ENCODE measurements at places on chromosomes 13 and 19.
A peak's percentile ranks its signal among the peaks of the same experiment; 100 is the strongest.

DNA sequence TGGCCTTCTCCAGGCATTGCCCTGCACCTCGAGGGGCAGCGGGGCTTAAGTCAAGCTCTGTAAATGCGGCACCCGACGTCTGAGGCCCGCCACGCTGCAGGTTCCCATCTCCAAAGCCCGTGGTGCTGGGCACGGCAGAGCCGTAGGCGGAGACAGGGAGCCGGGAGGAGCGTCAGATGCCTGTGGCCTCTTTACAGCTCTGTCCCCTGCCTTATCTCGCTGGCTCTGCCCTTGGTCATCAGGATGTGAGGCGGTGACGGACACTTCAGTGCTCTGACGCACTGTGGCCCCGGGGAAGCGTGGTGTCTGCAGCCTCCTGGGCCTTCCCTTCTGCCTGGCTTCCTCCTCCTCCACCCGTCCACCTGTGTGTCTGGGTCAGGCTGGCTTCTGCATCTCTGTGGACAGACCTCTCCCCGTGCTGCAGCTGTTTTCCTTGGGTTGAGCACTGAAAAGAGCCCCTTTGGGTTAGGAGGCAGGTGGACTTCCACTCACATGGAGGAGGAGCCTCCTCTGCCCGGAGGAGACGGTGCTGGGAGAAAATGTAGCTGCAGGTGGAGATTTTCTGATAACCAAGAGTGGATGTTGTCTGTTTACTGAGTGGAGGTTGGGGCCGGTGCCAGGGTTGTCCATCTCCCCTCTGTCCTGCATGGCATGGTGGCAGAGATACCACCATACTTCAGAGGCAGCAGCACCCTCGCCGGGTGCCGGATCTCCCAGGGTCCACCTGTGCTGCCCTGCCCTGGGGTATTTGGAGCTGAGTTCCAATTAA lies 14.6 kb downstream of the MCF2L start:
- no peak overlapping the region for H3K4me3 ChIP-seq
- no peaks in the 10 kb centered on the region for H3K4me1 ChIP-seq
- H3K36me3 ChIP-seq = no peaks in the 10 kb centered on the region
- H3K27me3 ChIP-seq = no peaks in the 10 kb centered on the region
- no peak for DNase-seq

DNA sequence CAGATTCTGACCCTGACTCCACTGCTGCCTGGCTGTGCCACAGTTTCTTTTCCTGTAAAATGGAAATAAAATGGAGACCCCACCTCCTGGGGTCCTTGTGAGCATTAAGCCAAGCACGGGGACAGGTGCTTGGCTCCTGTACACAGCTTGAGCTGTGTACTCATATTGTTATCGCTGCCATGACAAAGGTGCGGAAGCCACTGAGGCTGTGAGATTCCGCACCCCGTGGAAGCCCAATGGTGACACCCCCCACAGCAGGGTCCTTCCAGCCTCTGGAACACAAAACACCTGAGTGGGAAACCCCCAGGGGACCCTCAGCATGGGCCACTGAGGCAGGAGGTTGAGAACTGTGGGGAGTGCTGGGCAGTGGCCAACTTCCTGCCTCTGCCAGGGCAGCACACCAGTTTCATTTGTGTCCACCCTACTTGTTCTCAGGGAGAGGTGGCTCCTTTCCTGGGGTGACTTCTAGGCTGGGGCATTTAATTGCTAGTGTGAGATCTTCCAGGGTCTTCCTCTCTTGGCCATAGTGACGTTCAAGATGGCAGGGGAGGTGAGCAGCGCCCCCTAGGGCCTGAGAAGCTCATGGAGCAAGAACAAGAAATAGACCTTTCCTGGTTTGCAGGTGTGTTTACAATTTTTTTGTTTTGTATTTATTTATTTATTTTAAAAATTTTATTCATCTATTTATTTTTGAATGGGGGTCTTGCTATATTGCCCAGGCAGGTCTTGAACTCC lies 5.4 kb upstream of the JSRP1 start:
- H3K4me1 ChIP-seq = peaks cover 3% of the 10 kb centered on the region
- no peak overlapping the region for H3K27ac ChIP-seq
- H3K36me3 ChIP-seq = no peaks in the 10 kb centered on the region
- H3K4me3 ChIP-seq = no peak overlapping the region

- no peak overlapping the region for H3K4me3 ChIP-seq
- H3K27me3 ChIP-seq = no peaks in the 10 kb centered on the region
- no peak overlapping the region for H3K27ac ChIP-seq
- peaks cover 20% of the 10 kb centered on the region for H3K36me3 ChIP-seq
- peak; percentile 1 for DNase-seq
Observed at GRCh38 chr19:5147978-5148793, 179.3 kb downstream of the KDM4B start.

- no peaks in the 10 kb centered on the region for H3K27me3 ChIP-seq
- H3K4me1 ChIP-seq = no peaks in the 10 kb centered on the region
- H3K4me3 ChIP-seq = no peak overlapping the region
- H3K36me3 ChIP-seq = no peaks in the 10 kb centered on the region
Observed at GRCh38 chr13:28485551-28485950, 9.4 kb downstream of the FLT1 start.

GRCh38 chr13:94546061-94546839 lies 49.7 kb downstream of the TGDS start:
- no peak overlapping the region for H3K4me3 ChIP-seq
- DNase-seq = no peak
- H3K4me1 ChIP-seq = peaks cover 11% of the 10 kb centered on the region
- H3K27ac ChIP-seq = no peak overlapping the region

DNA sequence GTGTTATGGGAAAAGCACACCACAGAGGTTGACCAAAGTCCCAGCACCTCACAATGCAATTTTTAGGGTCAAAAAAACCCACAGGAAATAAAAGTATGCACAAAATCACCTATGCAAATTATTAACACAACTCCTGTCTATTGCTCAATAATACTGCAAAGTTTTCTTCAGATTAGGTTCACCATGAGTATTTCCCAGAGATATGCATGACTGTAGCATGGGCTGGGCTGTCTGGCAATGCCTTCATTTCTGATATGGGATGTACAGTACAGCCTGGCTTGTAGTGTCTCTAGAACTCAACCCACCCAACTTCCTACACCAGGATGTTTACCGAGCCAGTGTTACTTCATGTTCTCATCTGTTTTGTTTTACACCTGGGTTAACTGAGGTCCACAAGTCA lies 698.7 kb upstream of the ARGLU1 start:
- no peaks in the 10 kb centered on the region for H3K27me3 ChIP-seq
- no peak overlapping the region for H3K27ac ChIP-seq
- no peak for DNase-seq
- H3K4me1 ChIP-seq = no peaks in the 10 kb centered on the region
- no peak overlapping the region for H3K4me3 ChIP-seq

GRCh38 chr19:11418094-11418548 lies 993 bp downstream of the RGL3 start:
- no peaks in the 10 kb centered on the region for H3K36me3 ChIP-seq
- peaks cover 13% of the 10 kb centered on the region for H3K27me3 ChIP-seq
- H3K4me1 ChIP-seq = peaks cover 42% of the 10 kb centered on the region
- DNase-seq = no peak
- no peak overlapping the region for H3K27ac ChIP-seq

DNA sequence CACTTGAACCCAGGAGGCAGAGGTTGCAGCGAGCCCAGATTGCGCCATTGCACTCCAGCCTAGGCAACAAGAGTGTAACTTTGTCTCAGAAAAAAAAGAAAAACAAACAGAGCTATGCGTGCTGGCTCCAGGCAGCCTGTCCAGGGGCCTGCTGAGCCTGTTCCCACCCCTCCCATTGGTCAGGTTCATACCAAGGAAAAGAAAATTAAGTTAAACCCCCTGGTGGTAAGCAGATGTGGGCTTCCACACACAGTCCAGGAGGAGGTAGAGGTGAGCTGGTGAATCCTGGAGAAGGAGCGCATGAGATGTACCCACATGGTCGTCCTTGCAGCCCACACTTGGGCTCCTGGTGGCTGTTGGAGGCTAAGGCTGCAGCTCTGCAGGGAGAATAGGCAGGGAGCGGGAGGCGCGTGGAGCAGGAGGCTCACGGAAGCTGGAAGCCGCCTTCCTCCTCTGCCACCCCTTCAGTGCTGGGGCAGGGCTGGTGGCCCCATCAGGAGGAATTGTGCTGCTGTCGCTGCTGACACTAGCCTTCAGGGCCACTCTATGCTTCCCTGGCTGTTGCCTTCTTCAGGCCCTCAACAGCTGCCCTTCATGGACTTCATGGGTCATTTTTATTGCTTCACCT lies 10.5 kb upstream of the CHAMP1 start:
- peaks cover 48% of the 10 kb centered on the region for H3K36me3 ChIP-seq
- H3K27me3 ChIP-seq = no peaks in the 10 kb centered on the region
- DNase-seq = no peak
- no peaks in the 10 kb centered on the region for H3K4me1 ChIP-seq
- no peak overlapping the region for H3K27ac ChIP-seq
- no peak overlapping the region for H3K4me3 ChIP-seq

DNA sequence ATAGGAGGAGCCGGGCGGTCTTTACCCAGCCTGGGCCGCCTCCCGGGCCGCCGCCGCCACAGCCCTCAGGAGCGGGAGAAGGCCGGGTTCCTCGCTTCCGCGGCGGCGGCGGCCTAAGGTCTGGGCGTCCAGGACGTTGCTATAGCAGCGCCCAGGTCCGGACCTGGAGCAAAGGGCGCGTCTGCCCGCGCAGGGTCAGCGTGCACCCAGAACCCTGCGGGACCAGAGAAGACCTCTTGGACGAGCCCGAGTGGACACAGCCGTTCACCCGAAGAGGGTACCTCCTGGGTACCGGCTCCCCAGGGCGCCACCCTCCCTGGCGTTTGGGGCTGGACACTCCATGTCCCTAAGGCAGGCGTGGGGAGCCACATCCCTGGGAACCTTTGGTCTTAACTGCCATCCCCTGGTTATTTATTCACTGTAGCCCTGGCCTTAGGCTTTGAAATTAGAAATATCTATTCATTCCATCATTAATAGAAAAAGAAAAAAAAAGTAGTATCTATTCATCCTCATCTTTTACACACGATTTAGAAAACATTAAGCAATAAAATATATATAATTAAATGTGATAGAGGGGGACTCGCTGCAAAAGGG lies 2.4 kb downstream of the DZIP1 start:
- H3K4me1 ChIP-seq = peaks cover 21% of the 10 kb centered on the region
- H3K4me3 ChIP-seq = peak overlapping the region; percentile 77
- no peak overlapping the region for H3K27ac ChIP-seq
- no peak for DNase-seq
- no peaks in the 10 kb centered on the region for H3K36me3 ChIP-seq

DNA sequence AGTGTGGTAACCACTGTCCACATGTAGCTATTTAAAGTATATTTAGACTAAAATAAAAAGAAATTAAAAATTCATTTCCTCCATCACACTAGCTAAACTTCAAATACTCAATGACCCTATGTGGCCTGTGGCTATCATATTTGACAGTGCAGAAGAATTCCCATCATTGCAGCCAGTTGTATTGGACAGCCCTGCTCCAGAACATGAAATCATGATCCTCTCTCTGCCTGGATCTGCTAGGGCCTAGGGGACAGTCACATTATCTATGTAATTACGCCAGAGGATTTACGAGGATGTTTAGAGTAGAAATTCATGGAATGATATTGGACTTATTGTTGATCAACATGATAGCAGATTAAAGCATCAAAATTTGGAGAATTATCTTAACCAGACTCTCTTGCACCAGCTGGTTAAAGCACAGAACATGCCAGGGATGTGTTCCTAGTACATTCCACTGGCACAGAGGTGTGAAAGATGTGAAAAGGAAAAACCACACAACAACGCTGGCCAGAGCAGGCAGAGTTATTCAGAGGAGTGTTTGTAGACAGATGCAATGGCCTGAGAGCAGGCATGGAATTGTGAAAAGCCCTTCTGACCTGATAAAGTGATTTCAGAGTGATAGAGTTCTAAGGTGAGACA lies 108.9 kb upstream of the STARD13 start:
- no peak overlapping the region for H3K4me3 ChIP-seq
- no peaks in the 10 kb centered on the region for H3K36me3 ChIP-seq
- no peaks in the 10 kb centered on the region for H3K27me3 ChIP-seq
- no peak for DNase-seq
- no peak overlapping the region for H3K27ac ChIP-seq
- H3K4me1 ChIP-seq = no peaks in the 10 kb centered on the region

DNA sequence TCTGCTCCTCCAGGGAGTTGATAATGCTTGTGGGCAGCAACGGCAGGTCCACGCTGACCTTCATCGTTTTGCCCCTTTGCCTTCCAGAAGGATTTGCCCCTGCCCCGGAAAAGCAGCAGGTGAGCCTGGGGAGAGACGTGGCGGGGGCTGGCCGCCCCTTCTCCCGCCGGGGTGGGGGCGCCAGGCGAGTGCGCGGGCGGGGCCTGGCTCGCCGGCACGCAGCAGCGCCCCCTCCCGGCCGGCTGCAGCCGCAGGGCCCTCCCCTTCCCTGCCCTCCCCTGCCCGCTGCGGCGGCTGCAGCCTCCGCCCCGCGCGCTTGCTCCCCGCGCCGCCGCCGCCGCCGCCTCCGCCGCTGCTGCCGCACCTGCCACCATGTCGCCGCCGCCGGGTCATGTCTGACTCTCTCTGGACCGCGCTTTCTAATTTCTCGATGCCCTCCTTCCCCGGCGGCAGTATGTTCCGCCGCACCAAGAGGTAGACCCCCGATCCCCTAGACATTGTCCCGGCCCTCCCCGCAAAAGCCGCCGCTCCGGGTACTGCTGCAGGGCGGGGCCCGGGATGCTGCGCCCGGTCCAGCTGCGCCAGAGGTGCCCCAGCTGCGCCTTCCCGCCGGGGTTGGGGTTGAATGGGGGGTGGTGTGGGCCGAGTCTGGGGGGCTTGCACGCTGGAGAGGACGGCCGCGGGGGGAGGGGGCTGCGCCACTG lies at the start of gene MAST1:
Gene MAST1 (plus strand): TSS at position 334 of the 704 bp plus-strand sequence. CDS start 58 bp downstream, at position 392.
- H3K4me1 ChIP-seq = peaks cover 10% of the 10 kb centered on the region
- peaks cover 57% of the 10 kb centered on the region for H3K27me3 ChIP-seq

DNA sequence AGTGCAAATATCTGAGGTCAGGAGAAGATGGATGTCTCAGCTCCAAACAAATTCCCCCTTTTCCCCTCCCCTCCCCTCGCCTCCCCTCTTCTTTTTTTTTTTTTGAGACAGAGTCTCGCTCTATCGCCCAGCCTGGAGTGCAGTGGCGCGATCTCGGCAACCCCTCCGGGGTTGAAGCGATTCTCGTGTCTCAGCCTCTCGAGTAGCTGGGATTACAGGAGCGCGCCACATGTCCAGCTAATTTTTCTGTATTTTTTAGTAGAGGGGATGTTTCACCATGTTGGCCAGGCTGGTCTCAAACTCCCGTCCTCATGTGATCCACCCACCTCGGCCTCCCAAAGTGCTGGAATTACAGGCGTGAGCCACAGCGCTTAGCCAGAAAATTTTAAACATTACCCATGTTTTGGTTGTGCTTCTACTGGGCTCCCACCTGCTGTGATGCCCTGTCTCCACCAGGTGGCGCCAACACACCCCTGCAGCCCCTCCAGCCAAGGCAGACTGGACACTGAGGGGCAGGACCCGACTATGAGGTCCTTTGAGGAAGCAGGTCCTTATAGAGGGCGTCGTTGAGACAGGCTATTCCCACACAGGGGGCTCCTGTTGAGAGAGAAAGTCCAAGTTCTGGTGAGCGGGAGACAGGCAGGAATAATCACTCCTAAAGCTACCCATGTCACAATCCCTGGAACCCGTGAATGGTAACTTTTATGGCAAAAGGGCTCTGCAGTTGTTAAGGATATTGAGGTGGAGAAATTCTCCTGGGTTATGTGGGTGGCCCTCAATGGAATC lies 6.3 kb downstream of the ERICH4 start:
- peak; percentile 50 for DNase-seq
- peak overlapping the region; percentile 53 for H3K4me3 ChIP-seq
- no peak overlapping the region for H3K27ac ChIP-seq
